NCI-H1092 (cell line): ENCODE measurements at places on chromosomes 2 and 18.
A peak's percentile ranks its signal among the peaks of the same experiment; 100 is the strongest.

DNA sequence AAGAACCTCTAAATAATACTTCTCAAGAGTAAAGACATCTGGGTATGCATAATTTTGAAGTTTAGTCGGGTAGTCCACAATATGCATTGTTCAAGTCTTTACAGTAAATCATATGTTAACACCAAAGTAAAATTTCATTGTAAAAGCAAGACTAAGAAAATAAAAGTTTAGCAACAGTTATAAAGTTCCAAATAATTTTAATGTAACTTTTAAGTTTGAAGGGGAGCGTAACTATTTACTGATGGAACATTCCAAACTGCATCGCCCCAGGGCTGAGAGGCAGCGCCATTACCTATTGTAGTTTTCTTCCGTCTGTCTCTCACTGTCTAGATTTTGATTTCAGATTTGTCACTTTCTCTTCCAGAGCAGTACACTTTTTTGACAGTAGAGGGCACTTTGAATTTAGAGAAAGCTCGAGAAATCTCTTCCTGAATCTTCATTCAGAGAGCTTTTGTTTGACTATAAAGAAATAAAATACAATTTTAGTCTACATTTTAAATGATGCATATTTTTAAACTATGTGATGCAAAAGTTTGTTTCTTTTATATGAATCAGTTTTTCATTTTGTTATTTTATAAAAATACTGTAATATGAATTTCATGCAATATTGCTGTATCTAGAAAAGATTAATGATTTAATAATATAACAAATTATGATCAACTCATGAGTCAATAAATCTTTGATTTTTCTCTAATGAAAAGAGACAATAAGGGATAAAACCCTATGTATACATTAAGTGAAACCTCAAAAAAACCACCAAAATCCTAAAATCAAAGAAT lies 389.8 kb downstream of the FIGN start:
- peak; percentile 48 for DNase-seq

- peak; percentile 16 for DNase-seq
These were observed 455 bp downstream of the PREPL start for GRCh38 chr2:44360749-44361329.

- no peak for DNase-seq
These were observed 174.7 kb downstream of the DNER start for GRCh38 chr2:229539628-229540027.

GRCh38 chr2:88006912-88007439 lies 9.4 kb downstream of the RNU2-63P start:
- DNase-seq = no peak

- DNase-seq = no peak
These were observed 29.5 kb upstream of the PAIP2B start for GRCh38 chr2:71256421-71256820.

DNA sequence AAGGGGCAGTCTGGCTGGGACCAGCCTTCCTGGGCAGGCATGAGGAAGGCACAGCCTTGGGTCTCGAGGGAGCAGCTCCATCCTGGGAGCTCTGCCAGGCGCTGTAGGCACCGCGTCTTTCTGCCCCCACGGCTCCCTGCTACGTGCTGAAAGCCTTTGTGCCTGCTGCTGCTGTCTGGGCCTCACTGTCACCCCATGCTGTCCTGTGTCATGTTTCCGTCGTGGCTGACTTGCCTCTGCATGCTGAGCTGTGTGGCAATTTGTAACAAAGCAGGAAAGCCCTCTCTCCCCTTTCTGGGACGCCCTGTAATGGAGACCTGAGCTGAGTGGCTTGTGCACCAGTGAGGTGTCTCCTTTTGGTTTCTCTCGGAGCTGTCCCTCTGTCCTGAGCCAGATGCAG lies 152.5 kb downstream of the TSN start:
- peak; percentile 41 for DNase-seq

DNA sequence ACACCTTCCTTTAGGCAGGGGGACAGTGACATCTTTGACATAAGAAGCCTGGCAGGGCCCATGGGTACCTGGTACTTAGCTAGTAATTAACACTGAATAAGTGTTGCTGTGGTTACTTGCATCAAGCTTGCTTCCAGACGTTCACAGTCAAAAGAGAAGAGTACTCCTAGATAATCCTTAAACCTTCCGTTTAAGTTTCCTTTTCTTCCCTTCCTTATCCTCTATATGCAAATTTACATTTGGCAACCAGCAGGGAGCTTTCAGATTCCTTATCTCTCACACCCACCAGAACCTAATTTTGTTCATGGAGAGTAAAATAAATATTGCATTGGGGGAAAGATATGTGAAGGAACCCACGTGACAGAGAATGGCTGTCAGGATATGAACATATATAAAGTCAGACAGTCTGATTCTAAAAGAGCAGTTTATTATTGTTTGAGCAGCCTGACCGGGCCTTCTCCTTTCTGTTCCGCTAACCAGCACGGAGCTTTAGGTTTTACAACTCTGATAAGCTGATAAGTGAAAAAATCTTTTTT lies 7.8 kb upstream of the RAB31 start:
- no peak for DNase-seq

DNA sequence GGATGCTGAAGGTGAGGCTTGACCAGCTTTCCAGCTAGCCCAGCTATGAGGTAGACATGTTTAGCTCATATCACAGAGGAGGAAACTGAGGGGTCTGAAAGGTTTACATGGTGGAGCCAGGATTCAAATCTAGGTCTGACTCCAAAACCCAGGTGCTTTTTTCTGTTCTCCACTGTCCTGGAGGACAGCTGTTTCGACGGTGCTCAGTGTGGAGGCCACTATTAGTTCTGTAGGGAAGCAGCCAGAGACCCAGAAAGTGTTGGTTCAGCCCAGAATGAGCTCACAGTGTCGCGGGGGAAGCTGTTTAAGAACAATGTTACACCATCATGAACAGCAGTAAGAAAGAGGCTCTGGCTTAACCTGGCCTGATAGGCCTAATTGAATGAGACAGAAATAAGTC lies 11.1 kb downstream of the PROC start:
- DNase-seq = no peak

GRCh38 chr18:8689517-8689916 lies 15.8 kb upstream of the MTCL1 start:
- DNase-seq = no peak

DNA sequence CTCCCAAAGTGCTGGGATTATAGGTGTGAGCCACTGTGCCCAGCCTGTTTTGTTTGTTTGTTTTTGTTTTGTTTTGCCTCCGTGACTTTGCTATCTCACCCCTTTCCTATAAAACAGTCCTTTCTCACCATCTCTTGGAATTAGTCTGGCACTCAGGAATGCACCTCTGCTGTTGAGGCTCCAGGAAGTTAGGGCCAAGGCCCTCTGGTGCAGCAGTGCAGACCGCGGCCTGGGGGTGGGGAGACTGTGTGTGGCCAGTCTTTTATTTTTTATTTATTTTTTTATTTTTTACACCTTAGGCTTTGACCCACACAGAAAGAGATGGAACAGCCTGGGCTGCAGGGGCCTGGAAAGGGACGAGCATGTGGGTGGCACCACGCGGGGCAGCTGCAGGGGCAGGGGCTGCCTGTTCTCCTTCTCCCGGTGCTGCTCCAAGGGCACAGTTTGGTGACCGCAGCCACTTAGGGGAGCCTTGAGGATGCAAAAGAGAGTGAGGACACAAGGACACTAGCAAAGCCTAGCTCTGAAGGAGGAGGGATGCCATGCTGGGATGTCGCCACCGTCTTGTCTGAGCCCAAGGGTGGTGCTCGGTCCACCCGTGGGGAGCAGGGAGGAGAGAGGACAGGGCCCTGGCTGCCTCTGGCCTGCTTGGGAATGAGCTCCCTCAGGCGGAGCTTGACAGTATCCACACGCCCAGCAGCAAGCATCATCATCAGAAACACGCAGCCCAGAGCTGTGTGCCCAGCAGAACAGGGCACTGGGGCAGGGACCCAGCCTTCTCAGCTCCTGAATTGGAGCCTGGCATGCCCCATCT lies 19.4 kb upstream of the ALPI start:
- DNase-seq = no peak

- DNase-seq = no peak
These were observed 57.2 kb upstream of the UGP2 start for GRCh38 chr2:63784461-63784860.

DNA sequence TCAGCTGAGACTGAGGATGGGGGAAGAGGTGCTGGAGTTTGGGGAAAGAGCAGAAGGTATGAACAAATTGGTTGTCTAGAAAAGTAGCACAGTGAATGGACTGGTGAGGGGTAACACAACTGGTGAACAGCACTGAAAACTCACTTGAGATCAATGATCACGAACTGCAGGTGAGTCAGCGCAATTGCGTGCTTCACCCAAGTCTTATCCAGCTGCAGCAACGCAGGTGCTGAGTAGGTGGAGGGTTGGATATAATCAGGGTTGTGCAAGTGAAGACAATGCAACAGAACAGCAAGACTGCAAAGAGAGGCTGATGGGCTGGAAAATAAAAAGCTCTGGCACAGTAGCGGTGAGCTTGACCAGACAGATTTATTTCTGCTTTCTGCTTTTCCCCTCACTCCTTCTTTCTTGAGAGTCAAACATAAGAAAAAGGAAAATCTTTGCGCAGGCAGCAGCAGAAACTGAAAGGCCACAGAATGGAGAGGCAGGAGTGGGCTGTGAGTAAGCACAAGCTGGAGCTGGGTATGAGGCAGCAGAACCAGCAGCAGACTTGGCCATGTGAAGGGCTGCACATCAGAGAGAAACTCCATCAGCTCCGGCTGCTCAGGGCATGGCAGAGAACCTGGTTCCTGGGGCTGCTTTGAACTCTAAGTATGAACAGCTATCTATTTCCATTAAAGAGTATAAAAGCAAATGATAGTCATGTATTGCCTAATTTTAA lies 99.4 kb upstream of the ARL5A start:
- DNase-seq = no peak

GRCh38 chr2:28980368-28981015 lies 606 bp upstream of the TOGARAM2 start:
- no peak for DNase-seq

- DNase-seq = no peak
These were observed 13.4 kb downstream of the ITGAV start for GRCh38 chr2:186603286-186603685.

- DNase-seq = no peak
These were observed 88.9 kb downstream of the MCFD2 start for GRCh38 chr2:46826569-46827245.

DNA sequence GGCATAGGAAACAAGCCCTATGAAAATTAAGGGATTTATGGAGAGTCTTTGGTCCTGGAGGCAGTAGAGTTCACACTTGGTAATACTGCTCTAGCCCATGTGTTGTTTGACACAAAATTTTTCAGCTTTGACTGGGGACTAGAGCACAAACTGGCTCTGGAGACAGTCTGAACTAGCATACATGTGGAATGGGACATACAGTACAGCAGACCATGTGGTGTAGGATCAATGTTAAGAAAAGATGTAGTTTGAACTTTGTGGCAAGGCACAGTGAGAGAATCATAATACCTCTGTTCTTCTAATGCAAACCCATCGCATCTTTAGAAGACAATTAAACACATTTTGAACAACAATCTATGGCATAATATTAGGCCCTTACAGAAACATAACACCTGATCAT lies 521.5 kb upstream of the DDX18 start:
- no peak for DNase-seq

- peak; percentile 51 for DNase-seq
These were observed 487 bp downstream of the STARD6 start for GRCh38 chr18:54357082-54357659.

DNA sequence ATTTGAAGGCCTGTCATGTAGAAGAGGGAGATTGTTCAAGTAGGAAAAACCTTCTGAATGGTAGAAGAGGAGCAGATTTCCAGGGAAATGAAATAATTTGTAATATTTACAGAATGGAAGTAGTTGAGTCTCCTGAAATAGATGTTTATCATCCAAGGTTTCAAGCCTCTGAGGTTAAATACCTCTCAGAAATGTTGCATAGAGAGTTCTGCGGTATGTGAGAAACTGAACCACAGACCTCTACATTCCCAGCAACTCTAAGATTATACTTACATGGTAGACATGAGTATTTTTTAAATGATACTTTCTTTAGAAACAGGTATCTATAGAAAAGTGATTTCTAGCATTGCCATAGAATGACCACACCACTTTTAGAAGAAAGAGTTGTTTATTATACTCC lies 379.8 kb upstream of the FANCL start:
- DNase-seq = no peak

GRCh38 chr18:39453882-39454281 lies 1888.3 kb upstream of the CELF4 start:
- DNase-seq = no peak

DNA sequence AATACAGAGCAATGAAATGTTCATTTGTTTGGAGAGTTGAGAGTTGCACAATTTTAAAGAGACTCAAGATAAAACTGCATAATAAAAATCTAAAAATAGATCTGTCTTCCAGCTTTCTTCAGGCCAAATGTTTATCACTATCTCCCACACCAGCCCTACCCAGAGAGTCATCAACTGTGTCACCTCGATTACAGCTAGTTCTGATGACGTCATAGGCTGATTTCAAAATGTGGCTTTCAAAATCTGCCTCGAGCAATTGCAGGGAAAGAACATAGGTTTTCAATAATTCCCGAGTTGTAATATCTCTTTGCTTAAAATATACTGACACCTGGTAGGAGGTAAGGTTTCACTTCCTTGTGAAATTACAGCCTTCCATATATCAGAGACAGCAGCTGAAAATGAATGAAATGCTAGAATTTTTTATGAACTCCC lies 677.6 kb upstream of the ID2 start:
- DNase-seq = no peak

- DNase-seq = no peak
These were observed 144.1 kb downstream of the EVA1A start for GRCh38 chr2:75416420-75417342.

- no peak for DNase-seq
These were observed 107.7 kb upstream of the DNAJC10 start for GRCh38 chr2:182608181-182608845.

DNA sequence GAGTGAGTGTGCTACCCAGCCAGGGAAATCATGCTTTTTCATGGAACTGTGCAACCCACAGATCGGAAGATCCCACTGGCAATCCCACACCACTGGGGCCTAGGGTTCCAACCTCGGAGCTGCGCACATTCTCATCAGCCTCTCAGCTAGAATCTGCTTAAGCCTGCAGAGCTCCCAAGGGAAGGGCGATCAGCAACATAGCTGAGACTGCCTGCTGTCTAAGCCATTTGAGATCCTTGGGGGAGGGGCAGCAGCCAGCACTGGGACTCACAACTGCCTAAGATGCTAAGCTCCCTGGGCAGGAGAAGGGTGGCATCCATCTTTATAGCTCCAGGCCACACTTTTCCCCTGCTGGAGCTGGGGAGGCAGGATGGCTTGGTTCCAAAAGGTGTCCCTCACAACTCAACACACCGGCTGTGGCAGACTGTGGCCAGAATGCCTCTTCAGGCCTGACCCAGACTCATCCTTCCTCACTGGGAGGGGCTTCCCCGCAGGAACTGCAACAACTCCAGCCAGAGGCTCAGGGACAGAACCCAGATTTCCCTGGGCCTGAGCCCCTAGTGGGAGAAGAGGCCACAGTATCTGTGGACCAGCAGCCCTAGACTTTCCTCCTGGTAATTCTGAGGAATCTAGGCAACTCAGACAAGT lies 1133.3 kb upstream of the PIK3C3 start:
- no peak for DNase-seq

- DNase-seq = no peak
These were observed 301.3 kb downstream of the EPHA4 start for GRCh38 chr2:221270806-221271205.

- peak; percentile 54 for DNase-seq
These were observed 126.2 kb upstream of the EML6 start for GRCh38 chr2:54597153-54597848.

GRCh38 chr2:126370201-126370600 lies 285.8 kb upstream of the GYPC start:
- DNase-seq = no peak

- no peak for DNase-seq
These were observed 48.5 kb downstream of the ANKRD12 start for GRCh38 chr18:9184998-9185613.
